ENCODE measurements at places on chromosomes 11 and 22.

DNA sequence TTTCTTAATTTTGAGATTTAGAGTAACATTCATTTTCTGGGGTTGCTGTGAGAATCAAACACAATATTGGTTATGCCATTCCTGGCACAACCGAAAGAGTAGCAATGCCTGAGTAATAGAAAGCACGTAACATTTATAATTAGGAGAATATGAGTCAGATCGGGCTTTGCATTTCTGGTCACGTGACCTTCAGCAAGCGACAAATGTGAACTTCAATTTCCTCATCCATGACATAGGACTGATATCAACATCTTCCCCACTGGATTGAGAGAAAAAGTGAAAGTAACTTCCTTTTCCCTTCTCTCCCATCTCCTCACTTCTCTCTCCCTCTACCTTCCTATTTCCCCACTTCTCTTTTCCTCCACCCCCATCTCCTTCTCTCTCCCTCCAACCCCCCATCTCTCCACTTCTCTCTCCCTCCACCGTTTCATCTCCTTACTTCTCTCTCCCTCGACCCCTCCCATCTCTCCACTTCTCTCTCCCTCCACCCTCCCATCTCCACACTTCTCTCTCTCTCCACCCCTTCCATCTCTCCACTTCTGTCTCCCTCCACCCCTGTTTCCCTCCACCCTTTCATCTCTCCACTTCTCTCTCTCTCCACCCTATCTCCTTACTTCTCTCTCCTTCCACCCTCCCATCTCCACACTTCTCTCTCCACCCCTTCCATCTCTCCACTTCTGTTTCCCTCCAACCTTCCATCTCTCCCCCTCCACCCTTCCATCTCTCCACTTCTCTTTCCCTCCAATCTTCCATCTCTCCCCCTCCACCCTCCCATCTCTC lies 33.5 kb upstream of the CAT start:
- DNase-seq = no peak

GRCh38 chr11:122159173-122159721 lies 43.2 kb upstream of the BLID start:
- no peak for DNase-seq

GRCh38 chr22:42549331-42550060 lies 4.3 kb upstream of the SERHL2 start:
- no peak for DNase-seq

DNA sequence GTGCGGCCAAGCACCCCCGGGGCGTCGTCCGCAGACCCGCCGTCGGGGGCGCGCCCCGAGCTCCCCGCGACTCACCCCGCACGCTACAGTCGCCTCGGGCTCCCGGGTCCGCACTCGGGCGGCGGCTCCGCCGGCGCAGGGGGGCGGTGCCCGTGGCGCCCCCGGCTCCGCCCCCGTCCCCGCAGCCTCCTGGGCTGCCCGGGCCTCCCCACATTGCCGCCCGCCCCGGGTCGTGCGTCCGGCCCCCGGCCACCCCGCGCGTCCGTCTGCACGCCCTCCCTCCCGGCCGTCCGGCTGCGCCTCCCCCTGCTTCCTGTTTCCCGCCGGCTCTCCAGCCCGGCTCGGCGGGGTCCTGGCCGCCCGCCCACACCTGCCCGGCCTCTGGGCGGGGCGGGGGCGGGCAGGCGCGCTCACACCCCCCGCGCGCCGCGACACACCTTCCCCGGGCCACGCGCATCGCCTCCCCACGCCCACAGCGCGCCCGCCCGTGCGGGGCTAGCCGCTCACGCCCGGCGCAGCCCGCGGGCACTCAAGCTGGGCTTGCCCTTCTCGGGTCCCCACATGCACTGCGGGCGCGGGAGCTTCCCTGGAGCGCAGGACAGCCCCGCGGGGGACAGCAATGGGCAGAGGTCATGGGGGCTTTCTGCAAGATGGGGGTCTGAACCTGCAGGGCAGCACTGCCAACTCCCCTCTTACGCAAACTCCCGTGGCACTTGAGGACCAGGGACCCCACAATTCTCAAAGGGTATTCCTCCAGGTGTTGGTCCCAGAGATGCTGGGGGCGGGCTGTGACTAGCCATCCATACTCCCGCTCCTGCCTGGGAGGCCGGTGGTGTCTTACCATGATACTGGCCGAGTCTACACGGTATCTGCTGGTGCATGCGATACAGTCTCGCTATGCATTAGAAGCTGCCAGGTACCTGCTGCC lies at the start of gene CARD10:
Gene CARD10 (minus strand): TSS at position 148 of the 928 bp plus-strand sequence. CDS start 215 bp downstream, outside the sequence.
- DNase-seq = no peak

GRCh38 chr11:117097389-117098268 lies 599 bp downstream of the SIK3 start:
- no peak for DNase-seq

DNA sequence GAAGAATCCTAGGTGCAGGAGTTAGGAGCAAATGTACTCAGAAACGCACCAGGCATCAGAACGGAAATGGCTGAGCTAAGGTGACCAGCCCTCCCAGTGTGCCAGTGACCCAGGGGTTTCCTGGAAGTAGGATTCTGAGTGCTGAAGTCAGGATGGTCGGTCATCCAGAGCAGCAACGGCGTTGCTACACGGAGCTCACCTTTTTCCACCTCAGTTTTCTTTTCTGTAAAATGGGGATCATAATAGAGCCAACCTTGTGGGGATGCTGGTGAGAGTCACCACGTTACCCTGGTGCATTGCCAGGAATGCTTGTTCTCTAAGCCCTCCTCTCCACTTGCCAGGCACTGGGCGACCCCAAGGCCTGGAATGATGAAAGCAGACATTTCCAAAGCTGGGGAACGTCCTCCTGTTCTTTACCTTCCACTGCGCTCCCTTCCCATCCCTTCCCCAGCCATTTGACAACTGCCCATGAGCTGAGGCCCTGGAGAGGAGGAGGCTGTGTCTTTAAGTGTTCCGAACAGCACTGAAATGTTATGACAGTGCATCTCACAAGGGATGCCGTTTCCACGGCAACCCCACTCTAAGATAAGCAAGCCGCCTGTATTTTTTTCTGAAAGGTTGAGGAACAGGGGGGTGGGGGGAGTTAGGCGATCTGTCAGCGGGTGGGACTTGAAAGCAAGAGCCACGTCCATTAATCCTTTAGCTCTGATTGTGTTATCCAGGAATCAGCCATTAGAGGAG lies 66.8 kb downstream of the TSPAN18 start:
- DNase-seq = peak; percentile 49

GRCh38 chr11:34654483-34655334 lies 33.8 kb downstream of the EHF start:
- no peak for DNase-seq

- no peak for DNase-seq
Measured at GRCh38 chr11:78033040-78033439, 10.0 kb upstream of the KCTD14 start.

DNA sequence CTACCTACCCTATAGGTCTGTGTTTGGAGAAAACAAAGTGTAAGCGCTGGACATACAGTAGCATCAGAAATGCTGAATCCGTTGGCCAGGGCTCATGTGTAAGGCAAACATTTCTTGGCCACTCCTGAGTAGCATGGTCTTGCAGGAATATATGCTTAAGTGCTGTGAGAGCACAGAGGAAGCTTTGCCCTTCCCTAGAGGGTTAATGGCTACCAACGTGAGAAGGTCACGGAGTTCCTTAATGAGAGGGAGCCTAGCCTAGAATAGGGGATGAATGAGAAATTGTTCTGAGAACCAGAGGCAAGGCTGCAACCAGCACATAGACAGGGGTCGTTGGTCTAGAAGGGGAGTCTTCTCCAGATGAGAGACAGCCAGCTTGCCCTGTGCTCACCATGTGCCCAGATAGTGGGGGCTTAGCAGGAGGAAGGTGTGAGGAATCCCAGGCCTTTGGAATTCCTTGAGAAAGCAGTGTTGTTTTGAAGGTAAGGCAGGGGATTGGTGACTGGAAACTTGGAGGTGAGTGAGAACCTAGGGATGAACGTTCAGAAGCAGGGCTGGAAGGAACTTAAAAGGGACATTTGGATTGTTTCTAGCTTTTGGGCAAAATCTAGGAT lies 29.5 kb downstream of the RCOR2 start:
- no peak for DNase-seq

- DNase-seq = no peak
Measured at GRCh38 chr11:73451896-73452295, 75.7 kb downstream of the RELT start.

- no peak for DNase-seq
Measured at GRCh38 chr22:44595841-44596341, 97.9 kb upstream of the RTL6 start.

- no peak for DNase-seq
Measured at GRCh38 chr11:70667767-70668166, 269.4 kb downstream of the CTTN start.
